ENCODE measurements at places on chromosomes 3 and 15.

DNA sequence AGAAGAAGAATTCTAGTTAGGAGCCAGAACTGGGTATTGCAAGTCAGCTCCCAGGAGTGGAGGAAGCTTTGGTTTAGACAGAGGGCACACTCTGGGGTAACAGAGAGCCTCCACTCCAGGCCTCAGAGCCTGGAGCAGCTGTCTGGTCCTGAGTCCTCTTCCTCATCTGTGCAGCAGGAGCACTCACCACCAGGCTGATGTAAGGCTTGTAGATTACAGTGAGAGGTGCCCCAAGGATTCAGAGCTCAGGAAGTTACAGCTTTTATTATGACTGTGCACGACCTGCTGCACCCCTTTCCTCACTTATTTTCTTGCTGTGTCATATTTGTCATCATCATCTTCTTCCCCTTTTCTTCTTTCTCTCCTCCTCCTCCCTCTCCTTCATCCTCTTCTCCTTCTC is 210.4 kb downstream of the ATP10A start:
- DNase-seq, result no peak

DNA sequence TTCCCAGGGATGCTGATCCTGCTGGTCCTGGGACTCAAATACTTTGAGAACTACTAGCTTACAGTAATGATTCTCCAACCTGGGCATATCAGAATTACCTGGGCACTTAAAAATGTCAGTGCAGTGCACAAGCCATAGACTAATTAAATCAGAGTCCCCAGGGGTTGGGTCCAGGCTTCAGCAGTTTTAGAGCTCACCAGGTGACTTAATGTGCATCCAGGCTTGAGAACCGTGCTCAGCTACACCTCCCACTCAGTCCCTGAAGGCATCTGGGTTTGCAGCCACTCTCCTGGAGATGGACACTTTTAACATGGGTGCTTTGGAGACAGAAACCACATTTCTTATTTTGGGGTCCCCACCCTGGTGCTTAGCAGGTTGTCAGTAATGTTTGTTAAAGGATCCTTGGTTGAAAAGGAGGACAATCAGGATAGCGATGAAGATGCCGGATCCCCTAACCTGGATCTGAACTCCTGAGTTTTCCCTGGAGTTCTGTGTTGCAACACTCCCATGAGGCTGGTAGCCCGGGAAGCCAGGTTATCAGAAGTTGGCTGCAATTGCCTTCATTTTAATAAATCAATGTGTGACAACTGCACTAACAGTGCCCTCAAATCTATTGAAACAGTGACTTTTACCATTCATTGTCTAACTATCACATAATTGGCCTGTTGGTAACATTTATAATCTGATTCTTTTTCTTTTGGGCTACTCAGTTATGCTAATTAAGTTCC is 48.1 kb downstream of the BFSP2 start:
- no peak for DNase-seq

GRCh38 chr15:48385031-48385830 is 54.0 kb downstream of the DUT start:
- DNase-seq, result no peak

DNA sequence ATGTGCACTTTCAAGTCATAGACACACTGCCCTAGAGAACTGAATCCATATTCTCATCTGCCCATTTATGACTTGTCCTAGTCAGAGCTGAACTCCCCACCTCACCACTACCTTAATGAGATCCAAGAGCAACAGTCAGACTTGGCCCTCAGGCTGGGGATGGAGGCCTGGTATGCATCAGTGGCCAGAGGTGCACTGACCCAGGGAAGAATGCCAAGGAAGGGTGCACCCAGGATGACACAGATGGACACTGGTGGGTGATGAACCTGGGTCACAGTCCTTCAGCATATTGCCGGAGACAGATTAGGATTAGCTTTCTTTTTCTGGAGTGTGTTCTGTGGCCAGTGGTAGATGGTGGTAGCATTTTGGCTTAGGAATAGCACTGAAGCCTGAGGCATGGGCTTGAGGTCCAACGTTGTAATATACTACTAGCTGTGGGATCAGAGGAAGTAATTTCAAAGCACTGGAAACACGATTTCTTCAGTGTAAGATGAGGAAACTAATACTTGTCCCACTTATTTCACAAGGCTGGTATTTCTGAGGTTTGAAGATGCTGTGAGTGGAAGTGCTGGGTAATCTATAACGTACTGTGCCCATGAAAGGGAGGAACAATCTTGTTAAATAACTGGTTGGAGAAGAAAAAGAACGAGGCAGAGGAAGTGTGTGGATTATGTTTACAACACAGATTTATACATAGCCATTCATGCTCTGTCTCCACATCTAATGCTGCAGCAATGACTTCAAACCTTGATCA is 265.0 kb downstream of the THRB start:
- no peak for DNase-seq

DNA sequence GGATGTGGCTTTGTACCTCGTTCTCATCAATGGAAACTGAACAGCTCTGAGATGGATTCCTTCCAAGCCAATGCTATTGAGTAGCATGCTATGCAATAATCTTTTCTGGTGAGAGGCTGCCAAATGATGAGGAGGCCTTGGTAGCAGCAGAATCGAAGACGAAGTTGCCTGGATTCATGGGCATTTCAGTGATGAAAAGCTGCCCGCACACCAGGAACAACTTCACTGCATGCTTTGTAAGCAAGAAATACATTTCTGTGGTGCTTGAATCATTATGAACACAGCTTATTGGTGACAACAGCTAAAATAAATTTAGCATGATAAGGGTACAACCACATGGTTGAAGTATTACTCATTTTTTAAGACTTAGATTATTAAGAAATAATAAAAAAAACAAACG is 246.8 kb upstream of the ROBO1 start:
- no peak for DNase-seq

All from activated naive CD4-positive, alpha-beta T cell (primary cell).